Stomach (tissue), 19 donors: ENCODE measurements at places on chromosomes 13 and 19.

DNA sequence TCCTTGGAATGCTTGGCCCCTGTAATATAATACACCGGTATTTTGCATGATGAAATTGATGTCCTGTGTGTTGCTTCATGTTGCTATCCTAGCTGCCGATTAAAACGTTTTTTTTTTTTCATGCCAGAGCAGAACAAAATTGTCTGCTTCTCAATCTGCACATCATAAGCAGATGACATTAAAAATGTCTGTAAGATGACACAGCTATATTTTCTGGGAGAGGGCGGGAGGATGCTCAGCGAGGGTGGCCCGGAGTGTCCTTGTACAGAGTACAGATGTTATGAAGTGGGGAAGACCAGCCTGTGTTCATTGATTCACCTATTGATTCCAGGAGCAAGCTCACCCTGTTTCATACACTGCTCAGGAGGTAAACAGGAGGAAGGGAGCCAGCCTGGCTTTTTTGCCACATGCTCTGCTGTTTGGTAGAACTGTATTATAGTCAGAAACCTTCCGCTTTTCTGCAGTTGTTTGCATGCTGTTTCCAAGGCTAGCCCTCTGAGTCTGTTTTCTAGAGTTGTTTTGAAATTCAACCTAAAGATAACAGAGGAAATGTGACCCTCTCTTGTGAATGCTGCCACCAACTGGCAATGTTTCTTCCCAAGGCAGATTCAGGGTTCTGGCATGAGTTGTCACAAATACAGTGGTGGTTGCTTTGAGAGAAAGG, 4.7 kb upstream of the IRS2 start:
- DNase-seq = peak; percentile 74

GRCh38 chr13:80572308-80572922, 231.5 kb upstream of the SPRY2 start:
- DNase-seq = no peak

DNA sequence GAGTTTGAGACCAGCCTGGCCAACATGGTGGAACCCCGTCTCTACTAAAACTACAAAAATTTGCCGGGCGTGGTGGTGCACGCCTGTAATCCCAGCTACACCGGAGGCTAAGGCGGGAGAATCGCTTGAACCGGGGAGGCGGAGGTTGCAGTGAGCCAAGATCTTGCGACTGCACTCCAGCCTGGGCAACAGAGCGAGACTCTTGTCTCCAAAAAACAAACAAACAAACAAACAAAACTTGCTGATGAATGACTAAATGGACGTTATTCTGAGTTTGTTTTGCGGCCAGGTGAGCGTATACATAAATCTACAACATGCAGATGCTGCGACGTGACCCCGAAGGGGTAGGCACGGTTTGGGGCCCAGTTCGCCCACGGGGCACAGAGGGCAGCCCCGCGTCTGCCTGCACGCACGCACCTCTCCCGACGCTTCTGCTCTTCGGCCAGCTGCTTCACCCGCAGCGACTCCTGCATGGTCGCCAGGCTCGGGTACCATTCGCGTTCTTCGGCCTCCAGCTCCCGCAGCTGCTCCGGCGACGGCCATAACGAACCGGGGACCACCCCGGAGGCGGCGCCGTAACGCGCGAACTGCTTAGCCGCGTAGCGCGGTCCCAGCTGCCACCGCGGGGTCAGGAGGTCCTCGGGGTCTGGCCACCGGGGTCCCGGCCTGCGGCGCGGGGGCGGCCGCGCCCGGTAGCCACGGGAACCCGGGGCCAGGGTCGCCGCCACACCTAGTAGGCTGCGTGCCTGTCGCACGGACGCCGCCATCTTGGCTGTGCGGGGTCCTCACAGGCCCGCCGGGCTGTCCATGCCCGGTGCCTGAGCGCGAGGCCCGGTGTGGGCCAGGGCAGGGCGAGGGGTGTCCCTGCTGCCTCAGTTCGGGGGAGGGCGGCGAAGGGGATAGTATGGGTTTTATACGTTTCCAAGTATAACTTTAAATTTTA, at the start of gene GADD45GIP1:
Gene GADD45GIP1, minus strand, starts transcription at position 778 of the 943 bp plus-strand sequence. Its CDS starts 11 bp downstream, at position 767.
- peak; percentile 93 for DNase-seq

GRCh38 chr13:46720189-46720588, 76.8 kb downstream of the ESD start:
- DNase-seq = no peak

DNA sequence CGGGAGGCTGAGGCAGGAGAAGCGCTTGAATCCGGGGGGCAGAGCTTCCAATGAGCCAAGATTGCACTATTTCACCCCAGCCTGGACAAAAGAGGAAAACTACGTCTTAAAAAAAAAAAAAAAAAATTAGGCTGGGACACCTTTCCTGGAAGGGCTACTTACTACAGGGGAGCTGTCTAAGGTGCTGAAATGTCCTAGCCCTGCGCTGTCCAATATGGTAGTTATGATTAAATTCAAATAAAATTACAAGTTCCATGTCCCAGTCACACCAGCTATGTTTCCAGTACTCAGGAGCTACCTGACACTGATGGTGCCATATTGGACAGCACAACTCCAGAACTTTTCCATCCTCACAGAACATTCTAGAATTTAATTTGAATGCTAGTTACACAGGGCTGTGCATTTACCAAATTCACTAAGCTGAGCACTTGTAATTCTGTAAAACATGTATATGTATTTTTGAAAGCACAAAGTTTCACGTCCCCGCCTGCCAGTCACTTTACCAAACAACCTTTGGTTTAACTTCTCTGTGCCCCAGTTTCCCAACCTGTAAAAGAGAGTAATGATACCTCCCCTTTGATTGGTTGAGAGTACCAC, 9.2 kb upstream of the ZSCAN22 start:
- peak; percentile 71 for DNase-seq

- no peak for DNase-seq
Measured at GRCh38 chr13:109750221-109750775, 36.1 kb downstream of the IRS2 start.

DNA sequence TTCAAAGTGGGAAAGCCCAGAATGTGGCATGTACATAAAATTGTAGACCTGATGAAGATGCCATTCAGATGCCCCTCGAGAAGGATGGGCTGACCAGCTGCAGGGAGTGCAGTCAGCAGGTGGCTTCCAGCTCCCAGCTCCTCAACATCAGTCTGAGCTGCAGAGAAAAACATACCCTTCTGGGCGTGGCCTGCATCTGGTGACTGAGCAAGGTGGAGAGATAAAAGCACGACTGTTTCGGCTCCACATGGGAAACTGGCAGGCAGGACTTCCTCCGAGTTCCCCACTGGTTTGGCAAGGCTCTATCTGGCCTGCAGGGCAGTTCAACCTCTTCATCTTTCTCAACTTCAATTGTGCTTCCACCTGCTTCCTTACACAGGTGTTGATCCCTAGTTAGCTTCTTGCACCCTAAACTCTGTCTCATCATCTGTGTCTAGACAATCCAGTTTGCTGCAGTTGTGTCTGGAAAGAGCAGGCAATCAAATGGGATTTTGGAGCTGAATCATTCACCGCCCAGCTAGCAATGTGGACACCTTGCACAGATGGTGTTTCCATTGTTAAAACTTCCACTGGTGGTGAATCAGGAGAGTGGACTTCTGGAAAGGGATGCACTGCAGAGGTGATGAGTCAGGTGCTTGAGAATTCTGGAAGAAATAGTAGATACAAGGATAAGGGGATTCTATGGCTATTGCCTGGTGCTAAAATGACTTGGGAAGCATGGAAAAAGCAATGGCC, 56.8 kb downstream of the POLR1D start:
- peak; percentile 60 for DNase-seq

DNA sequence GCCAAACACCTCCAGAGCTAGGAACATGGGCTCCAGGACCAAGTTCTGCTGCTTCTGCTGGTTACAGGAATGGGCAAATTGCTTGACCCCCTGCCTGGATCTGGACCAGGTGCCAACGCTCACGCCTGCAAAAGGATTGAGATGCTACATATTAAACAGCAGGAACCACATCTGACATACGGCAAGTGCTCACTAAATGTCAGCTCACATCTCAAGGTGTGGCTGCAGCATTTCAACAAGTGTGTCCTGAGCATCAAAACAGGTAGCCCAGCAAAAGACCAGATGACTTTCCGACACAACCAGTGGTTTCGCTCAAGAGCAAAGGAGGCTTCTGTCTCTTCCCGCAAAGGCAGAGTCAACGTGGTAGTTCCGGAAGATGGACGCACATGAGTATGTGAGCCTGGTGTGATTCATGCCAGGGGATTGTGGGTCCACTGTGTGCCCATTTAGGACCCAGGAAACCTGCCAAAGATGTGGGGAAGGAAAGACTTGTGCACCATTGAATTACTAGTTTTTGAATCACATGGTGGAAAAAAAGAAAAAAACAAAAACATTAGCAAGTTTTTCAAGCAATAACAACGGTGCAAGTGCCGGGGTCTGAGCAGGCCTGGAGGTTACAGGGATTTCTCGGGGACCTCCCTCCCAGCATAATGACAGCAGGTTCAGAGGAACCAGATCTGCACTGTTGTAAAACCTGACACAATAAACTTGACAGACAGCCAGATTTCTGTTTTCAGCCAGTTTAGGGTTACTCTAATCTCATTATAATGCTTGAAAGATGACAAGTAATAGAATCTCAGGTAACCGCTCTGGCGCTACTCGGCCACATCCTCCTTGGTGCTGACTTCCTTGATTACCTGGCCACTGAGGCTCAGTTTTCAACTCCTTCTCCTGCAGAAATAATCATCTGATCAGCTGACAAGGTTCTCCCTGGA, 77.9 kb downstream of the SOX1 start:
- DNase-seq = peak; percentile 14

DNA sequence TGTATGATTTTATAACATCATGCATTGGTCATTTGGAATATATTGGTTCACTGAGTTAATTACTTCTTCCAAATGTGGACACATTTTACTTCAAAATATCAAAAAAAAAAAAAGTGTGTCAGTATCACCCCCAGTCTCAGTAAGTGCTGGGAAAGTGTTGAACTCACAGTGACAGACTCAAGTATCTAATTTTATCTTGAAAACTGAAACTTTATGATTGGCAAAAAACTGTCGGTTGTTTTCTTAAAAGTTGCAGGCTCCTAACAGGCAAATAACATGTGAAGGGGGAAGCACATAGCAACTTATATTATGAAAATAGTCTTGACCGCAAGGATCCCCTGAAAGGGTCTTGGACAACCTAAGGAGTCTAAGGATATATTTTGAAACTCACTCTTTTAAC, 33.5 kb upstream of the TPP2 start:
- DNase-seq = no peak

GRCh38 chr13:80684217-80684991, 343.5 kb upstream of the SPRY2 start:
- peak; percentile 16 for DNase-seq
